ENCODE measurements at places on chromosomes 1 and 21.
A peak's percentile ranks its signal among the peaks of the same experiment; 100 is the strongest.

GRCh38 chr1:34790985-34791384 is 1.8 kb upstream of the GJA4 start:
- DNase-seq: no peak

GRCh38 chr1:31811605-31812004 is 4.2 kb downstream of the SPOCD1 start:
- peak; percentile 73 for DNase-seq

DNA sequence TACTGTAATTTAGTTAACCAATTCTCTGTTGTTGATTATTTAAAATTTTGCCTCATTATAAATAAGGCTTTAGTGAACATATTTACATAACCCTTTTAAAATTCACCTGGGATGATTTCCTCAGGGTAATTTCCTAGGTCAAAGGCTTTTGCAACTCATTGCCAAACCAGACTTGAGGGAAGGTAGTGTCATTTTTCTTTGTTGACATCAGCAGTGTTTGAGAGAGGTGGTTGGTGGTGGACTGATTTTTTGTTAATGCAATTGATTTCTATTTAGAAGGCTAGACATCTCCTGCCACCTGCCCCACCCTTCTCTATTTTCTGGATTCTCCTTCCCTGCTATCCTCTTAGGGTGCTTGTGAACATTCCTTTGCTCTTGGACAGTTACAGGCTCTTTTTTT is 116.8 kb downstream of the HHAT start:
- no peak for DNase-seq

DNA sequence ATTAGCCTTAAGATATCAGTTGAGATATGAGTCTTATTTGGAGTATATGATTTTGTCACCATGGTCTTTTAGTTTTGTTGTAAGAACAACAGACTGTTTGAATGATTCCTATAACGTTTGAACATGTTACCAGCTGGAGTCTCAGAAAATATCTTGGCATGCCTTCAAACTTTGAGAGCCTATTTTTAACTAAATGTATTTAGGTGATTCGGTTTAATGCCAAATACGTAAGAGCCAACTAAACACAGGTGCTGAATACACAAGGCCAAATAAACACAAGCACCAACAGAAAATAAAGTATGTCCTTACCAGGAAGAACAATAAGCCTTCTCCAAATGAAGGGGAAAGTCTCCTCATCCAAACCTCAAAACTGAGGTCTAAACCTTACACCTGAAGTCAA is 48.6 kb downstream of the PRKACB start:
- no peak for DNase-seq

DNA sequence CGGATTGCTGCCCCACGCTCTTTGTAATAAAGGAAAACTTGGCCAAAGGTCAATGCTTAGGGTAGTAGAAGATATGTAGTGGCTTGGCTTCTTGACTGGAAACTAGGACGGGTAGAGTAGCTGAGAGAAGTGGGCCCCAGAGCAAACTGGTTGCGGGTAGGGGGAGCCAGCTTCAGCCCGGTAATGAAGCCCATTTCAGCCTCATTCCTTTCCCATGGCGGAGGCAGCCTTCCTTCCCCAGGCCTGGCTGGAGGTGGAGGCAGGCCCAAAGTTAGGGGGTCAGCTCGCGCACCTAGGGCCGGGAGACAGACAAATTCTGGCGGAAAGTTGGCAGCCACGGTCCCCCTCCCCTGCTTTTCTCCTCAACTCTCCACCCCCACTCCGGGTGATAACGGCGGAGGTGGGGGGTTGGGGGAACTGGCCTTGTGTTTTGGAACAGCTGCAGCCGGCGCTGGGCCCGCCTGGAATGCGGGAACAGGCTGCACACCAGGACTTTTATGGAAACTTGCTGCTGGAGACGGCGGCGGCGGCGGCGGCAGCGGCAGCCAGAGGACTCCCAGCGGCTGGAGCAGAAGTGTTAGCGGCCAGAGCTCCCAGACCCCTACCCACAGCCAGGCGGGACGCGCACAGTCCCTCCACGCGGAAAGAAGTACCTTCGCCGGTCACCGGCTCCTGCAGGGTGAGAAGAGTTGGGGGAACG is at the start of gene NEXN:
Gene NEXN, plus strand, starts transcription at position 544 of the 700 bp plus-strand sequence. CDS start 27,483 bp downstream, outside the sequence.
- DNase-seq: peak; percentile 86

GRCh38 chr1:43019226-43019625 is 60.6 kb upstream of the SLC2A1 start:
- no peak for DNase-seq

GRCh38 chr1:68293122-68293521 is 60.8 kb upstream of the WLS start:
- peak; percentile 20 for DNase-seq

DNA sequence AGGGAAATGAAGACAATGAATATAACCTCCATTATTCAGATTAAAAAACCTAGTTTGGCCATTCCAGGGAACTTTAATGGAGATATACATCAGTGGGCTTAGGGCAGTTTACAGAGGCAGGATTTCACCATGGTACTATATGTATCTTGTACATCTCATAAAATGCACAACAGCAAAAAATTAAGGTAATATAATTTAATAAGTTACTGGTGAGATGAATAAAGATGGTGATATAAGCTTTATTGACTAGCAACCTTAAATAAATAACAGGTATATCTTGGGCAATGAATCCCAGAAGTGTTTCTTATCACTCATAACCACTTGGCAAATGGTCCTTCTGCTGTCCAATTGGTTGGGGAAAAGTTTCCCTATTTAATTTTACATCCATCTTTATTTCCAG is 29.0 kb downstream of the XCL1 start:
- DNase-seq: no peak

- DNase-seq: no peak
These were observed 110.0 kb upstream of the HOOK1 start for GRCh38 chr1:59704716-59705115.

DNA sequence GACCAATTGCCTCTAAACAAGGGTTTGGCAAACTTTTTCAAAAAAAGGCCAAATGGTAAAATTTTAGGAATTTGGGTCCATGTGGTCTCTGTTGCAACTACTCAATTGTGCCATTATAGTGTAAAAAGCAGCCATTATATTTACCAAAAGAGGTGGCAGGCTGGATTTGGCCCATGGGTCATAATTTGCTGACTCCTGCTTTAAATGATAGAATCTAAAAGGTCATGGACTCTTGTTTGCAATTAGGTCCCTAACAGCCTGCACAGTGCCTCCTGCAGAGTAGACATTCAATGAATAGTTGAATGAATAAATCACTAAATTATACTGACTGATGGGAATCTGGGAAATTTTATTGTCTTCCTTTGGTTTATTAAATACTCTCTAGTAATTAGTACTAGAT is 6.2 kb downstream of the BECN2 start:
- no peak for DNase-seq

Measured in fibroblast of skin of right biceps (primary cell).